ENCODE measurements at places on chromosomes 11 and 22.
A peak's percentile ranks its signal among the peaks of the same experiment; 100 is the strongest.

DNA sequence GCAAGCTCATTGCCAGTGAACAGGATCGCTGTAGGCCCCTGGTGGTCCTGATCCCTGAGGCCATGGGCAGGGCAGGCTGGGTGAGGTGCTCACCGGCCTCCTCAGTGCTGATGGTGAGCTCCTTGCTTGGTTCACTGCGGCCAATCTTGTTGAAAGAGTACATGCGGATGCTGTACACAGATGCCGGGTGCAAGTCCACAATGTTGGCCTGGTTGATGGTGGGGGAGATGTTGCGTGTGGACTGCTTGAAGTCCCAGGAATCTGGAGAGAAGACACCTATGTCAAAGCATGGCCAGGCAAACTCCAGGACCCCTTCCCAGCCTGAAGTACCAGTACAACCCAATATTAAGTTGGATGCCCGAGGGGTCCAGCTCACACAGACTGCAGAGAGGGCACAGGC lies 144.1 kb downstream of the CEP164 start:
- DNase-seq = no peak

- no peak for DNase-seq
These were observed 156.8 kb downstream of the ST3GAL4 start for GRCh38 chr11:126512251-126512650.

DNA sequence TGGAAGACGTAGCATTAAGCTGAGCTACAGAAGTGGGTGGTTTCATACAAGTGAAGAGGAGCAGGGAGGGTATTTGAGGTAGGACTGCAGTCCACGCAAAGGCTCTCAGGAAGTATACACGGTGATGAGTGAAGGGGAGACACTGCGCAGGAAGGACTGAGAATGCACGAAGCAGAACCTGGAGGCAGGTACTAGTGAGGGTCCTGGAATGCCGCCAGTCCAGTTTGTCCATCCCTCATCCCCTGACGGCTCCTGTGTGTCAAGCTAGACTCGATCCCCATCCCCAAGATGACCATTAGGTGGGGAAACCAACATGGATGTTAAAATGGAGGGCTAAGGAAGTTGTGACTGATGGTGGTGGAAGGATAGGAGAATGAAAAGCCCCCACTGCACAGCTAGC lies 23.8 kb downstream of the ART5 start:
- no peak for DNase-seq

DNA sequence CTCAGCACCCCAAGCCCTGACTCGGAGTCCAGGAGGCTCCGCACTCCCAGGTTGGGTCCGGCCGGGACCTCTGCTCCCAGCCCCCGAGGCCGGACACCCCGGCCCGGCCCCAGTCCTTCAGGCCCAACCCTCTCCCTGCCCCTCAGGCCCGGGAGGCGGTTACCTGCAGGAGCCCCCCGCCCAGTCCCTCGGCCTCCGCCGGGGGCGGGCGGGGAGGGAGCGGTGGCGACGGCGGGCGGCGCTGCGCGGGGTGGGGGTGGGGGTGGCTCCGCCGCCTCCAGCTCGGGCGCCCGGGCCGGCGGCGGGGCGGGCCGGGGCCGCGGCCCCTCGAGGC lies 310 bp downstream of the TCF20 start:
- DNase-seq = no peak

- DNase-seq = no peak
These were observed 21.8 kb downstream of the FAM118B start for GRCh38 chr11:126233391-126233790.

DNA sequence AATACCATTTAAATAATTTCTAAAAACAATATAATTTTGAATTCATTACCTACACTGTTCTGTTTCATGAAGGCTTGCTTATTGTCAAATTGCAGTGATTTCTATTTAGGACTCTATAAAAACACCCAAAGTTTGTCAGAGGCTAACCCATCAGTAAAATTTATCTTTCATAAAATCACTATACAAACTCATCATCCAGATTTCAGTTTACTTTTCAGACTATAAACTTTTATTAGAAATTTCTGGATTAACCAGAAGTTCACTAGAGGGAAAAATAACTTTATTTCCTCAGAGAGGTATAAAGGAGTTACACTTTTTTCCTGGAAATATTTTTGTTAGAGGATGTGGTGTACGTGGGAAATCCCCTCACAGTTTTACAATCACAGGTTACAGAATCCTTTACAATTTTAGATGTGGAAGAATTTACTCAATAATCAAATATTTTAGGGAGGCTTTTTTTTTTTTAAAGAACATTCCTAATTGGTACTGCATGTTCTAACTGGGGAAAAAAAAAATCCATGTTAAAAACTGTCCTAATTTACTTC lies 176.7 kb downstream of the SWAP70 start:
- no peak for DNase-seq

DNA sequence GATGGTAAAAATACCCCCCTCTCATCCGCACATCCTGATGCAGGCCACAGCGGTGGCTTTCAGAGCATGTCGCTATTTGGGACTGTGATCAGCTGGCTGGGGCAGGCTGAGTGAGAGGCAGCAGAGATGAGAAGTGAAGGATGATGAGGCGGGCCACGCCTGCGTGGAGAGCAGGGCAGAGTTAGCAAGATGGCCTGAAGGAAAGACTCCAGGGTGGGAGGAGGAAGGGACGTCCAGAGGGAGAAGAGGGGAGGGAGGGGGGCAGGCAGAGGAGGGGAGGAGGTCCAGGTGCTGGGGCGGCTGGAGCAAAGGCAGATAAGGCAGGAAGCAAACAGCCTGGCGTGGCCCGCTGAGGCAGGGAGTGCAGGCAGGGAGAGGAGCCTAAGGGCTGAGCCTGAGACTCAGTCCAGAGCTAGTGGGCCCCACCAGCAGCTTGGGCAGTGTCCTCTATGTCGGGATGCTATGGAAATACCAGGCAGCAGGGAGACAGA lies 29.1 kb downstream of the LRFN4 start:
- no peak for DNase-seq

DNA sequence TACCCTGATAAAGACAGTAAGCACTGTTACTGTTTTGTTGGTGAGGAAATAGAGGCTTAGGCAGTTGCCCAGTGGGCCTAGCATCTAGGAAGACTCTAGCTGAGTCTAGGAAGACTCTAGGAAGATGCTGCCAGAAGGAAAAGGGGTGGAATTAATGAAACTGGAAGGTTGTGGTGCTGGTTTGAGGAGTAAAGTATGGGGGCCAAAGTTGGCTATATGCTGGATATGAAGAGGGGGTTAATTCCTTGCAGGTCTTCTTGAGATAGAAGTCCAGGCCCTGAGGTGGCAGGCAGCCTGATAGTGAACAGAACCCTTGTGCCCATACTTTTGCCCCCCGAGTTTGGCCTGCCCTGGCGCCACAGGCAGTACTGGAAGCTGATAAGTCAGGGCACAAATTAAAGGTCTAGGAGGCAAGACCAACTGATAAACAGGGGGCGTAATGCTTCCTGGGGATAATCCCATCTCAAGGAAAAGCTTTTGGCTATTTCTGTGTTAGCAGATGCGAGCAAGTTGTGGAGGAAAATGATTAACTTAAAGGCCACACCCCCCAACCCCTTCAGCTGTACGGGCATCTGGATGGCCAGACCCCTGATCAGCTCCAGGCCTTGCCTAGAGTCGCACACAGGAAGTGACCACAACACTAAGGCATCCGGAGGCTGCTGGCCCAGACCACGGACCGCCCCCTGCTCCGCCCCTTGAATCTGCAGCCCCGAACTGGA lies 3.1 kb downstream of the ILK start:
- peak; percentile 52 for DNase-seq

DNA sequence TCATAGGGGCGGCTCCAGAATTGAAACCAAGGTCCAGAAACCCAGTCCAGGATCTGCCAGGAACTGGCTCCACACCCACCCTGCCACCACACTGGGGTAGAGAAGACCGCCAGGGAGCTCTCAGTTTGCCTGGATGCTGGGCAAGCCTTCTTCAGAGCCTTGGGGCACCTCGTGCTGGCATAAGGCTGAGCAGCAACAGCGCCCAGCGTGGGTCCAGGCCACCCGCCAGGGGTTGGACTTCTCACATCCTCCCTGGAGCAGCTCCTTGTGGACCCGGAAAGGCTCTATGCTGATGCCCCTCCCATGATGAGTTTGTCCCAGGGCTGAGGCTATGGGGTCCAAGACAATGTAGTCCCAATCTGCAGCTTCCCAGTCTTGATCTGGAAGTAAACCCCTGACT lies 29.7 kb downstream of the ALX4 start:
- DNase-seq = no peak

DNA sequence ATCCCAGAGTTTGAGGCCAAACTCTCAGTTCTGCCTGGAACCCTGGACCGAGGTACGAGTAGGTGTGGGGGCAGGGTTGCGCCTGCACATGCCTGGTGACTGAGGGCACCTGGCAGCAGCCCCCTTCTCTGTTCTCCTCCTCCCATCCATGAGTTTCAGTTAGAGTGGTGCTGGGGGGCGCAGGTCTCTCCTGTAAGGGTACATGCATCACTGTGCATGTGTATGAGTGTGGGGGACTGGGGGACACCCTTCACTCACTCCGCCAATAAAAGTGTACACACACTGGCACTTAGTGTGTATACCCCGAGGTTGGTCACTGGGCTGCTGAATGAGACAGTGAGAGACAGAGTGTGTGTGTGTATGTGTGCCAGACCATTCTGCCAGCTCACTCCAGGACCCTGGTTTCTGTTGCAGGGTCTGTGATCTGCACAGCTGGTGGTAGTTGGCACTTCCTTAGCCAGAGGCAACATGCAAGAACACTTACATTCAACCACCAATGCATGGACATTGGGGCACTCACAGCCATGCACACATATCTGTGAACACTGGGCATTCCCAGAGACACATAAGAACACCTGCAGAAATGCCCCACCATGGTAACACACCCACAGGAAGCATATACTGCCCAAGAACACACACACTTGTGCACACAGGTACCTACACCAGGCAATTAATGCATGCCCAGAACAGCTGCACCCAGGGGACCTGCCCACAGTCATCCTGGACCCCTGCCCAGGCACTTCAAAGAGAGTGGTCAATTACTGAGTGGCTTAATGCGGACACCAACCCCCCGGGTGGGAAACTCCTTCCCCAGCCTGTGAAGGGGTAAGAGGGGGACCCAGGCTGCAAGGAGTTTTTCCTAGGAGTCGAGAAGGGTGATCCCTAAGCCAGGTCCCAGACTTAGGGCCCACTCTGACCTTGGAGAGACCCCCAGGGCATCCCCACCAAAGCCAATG lies 1.2 kb upstream of the NRXN2 start:
- DNase-seq = no peak

GRCh38 chr11:76131671-76132631 lies 74.4 kb downstream of the WNT11 start:
- DNase-seq = no peak

- no peak for DNase-seq
These were observed 7.4 kb upstream of the PIM3 start for GRCh38 chr22:49953027-49953679.

- no peak for DNase-seq
These were observed 218.8 kb downstream of the PGR start for GRCh38 chr11:100910808-100911207.

- no peak for DNase-seq
These were observed 2.2 kb upstream of the TOP3B start for GRCh38 chr22:21984793-21985192.

- DNase-seq = no peak
These were observed 16.6 kb upstream of the GNB1L start for GRCh38 chr22:19871023-19871844.

GRCh38 chr22:48695731-48696305 lies 1131.9 kb downstream of the BRD1 start:
- no peak for DNase-seq

- DNase-seq = no peak
These were observed 91.1 kb upstream of the B3GAT1 start for GRCh38 chr11:134503100-134503499.
